ENCODE measurements at places on chromosomes 7 and 10. TPM values are rescaled to one million over a fixed set of nuclear protein-coding genes. Genes with fewer than 3 reads are reported as not detected.

Gene CYP3A7
- polyA plus RNA-seq = 0.17 TPM

Gene DPCD
- polyA plus RNA-seq = 34.2 TPM

Gene ZSWIM8
- polyA plus RNA-seq = 7.0 TPM

GRCh38 chr10:29540016-29540415 is 94.8 kb downstream of the SVIL start:
- H3K4me3 ChIP-seq = no peak overlapping the region
- H3K27ac ChIP-seq = no peak overlapping the region
- DNase-seq = no peak
- no peaks in the 10 kb centered on the region for H3K4me1 ChIP-seq

DNA sequence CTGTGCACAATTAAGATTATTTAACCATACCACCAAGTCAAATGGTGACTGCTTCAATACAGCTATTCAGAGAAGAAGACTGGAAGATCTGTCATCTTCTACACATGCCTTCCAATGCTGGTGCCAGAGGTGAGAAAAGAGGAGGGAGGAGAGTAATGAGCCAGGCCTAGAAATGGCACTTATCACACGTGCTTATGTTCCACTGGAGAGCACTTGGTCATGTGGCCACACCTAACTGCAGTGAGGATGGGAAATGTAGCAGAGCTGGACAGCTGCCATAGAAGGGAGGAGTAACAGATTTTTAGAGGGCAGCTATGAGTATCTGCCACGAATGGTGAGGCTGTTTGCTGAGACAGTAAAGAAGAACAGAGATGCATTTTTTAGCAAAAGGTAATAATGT is 77.1 kb downstream of the MPLKIP start:
- no peak overlapping the region for H3K27ac ChIP-seq
- H3K4me3 ChIP-seq = no peak overlapping the region
- DNase-seq = no peak
- H3K36me3 ChIP-seq = peaks cover 5% of the 10 kb centered on the region

- H3K4me3 ChIP-seq = no peak overlapping the region
- H3K27me3 ChIP-seq = no peaks in the 10 kb centered on the region
- H3K4me1 ChIP-seq = no peaks in the 10 kb centered on the region
- DNase-seq = no peak
Measured at GRCh38 chr10:58662314-58662713, 149.6 kb downstream of the BICC1 start.

DNA sequence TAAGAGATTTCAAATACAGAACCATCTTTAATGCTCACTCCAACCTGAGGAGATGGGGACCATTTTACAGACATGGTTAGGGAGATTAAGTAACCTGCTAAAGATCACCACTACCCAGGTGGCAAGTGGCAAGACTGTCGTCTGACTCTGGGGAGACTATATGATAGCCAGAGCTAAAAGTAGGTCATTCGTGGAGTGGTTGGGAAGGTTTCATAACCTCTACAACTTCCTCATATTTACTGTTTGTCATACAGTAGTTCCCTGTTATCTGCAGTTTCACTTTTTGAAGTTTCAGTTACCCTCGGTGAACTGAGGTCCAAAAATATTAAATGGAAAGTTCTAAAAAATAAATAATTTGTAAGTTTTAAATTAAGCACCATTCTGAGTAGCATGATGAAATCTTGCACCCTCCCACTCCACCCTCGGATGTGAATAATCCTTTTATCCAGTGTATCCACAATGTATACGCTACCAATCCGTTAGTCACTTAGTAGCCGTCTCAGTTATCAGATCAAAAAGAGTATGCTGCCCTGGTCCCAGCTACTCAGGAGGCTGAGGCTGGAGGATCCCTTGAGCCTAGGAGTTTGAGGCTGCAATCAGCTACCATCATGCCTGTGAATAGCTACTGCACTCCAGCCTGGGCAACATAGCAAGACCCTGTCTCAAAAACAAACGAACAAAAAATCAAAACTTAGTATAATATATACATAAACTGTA is 14.9 kb upstream of the LGI1 start:
- peak overlapping the region; percentile 24 for H3K4me3 ChIP-seq
- peak; percentile 52 for DNase-seq
- H3K27ac ChIP-seq = no peak overlapping the region
- H3K4me1 ChIP-seq = no peaks in the 10 kb centered on the region

- H3K4me3 ChIP-seq = no peak overlapping the region
- no peak for DNase-seq
- no peaks in the 10 kb centered on the region for H3K27me3 ChIP-seq
- H3K27ac ChIP-seq = no peak overlapping the region
- H3K36me3 ChIP-seq = no peaks in the 10 kb centered on the region
Measured at GRCh38 chr7:121078701-121079227, 90.3 kb downstream of the CPED1 start.

GRCh38 chr10:110340816-110341215 is 36.1 kb upstream of the SMNDC1 start:
- no peaks in the 10 kb centered on the region for H3K27me3 ChIP-seq
- no peaks in the 10 kb centered on the region for H3K36me3 ChIP-seq
- no peak overlapping the region for H3K4me3 ChIP-seq
- no peak for DNase-seq
- no peak overlapping the region for H3K27ac ChIP-seq
- H3K4me1 ChIP-seq = no peaks in the 10 kb centered on the region
